ENCODE measurements at places on chromosomes 11 and 22.

DNA sequence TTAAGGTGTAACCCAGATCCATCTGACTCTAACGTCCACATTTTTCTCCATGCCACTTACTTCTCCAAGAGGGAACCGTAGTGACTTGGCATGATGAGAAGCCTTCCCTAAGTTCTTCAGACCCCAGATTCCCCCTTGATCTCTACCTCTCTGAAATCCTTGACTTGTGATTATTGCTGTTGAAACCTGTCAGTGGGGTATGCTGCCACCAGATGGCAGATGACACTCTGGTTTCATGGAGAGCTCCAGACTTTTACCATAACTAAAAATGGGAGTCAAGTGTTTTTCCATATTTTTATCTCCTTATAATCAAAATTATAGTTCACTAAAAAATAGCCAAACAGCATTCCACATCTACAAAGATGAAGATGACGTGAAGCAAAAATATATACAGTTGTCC, 504.2 kb downstream of the SOX6 start:
- no peak for DNase-seq

- no peak for DNase-seq
Measured at GRCh38 chr22:40855979-40856512, 393 bp downstream of the ST13 start.

DNA sequence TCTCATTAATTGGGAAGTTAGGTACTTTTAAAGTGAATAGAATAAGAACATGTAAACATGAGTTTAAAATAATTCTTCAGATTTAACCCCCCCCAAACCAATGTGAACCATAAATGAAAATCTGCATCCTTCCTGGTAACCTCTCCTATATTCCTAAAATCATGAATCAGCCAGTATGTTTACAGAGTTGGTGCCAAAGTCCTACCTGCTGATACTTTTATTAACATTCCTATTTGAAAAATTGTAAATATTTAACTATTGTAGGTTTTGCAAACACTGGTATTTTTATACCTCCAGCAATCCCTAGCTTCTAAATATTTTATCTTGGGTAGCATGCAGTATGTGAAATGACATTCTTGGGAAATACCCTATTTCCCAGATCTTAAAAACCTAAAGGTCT, 278.2 kb downstream of the RAB38 start:
- DNase-seq, result no peak

GRCh38 chr22:41596776-41597634, 7.4 kb upstream of the PMM1 start:
- no peak for DNase-seq

DNA sequence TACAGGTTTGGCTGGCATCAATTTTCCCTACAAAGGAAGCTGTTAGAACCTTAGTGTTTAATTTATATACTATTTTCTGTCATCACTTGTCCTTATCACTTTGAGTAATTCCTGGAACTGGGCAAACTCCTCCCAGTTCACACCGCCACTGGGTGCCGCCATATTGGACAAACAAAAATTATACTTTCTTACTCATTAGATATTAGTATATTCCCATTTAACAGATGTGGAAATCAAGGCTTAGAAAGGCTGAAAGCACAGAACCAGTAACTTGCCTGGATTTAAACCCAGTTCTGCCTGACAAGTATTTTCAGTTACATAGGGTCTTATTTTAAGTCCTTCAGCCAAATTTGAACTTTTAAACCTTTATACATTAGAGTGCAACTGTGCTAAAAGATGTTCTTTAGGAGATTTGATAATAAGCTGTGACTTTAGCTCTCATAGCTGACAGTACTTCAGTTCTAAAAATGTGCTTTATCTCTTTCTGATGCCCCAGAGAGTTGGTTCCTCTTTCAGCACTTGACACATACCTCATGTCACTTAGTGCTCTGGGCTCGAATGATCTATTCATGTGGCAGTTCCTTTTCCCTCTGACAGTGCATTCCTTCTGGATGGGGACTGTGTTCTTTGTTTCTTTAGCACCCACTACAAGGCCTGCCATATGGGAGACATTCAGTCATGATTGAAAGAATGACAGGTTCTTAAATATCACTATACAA, 25.4 kb downstream of the COA4 start:
- DNase-seq, result no peak

GRCh38 chr22:20093418-20094196, 13.6 kb downstream of the DGCR8 start:
- DNase-seq, result no peak

DNA sequence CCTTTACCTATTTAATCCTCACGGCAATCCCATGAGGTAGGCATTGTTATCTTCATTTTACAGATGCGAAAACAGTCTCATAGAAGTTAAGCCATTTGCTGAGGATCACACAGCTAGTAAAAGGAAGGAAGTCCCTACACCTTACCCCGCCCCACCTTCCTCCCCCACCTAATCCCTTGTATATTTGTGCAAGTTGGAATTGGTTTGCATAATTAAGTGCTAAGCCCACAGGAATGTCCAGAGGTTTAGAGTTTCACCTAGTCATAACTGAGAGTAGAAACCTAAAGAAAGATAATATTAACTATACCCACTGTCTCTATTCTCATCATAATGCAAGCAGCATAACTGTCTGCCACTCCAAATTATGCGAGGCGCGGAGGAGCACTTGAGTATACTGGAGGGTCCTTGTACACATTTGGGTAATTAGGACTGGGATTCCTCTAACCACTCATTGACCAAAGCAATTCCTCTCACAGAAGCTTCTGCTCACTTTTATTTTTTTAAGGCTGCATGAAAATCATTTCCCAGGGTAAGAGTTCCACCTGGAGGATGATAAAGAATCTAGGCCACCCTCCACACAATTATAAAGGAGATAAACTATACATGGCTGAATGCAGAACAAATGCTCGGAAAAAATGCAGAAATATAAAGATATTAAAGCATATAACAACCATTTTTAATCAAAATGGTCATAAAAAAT, 199.9 kb downstream of the FAM181B start:
- peak; percentile 70 for DNase-seq

GRCh38 chr22:20021196-20022181, 579 bp downstream of the TANGO2 start:
- DNase-seq, result no peak

GRCh38 chr11:111000400-111001080, 245.0 kb upstream of the POU2AF2 start:
- DNase-seq, result no peak

GRCh38 chr22:20748731-20749428, 25.0 kb upstream of the SERPIND1 start:
- no peak for DNase-seq

GRCh38 chr11:13126430-13126829, 117.3 kb downstream of the RASSF10 start:
- DNase-seq, result peak; percentile 77

GRCh38 chr11:97259434-97259833, 869.6 kb downstream of the JRKL start:
- no peak for DNase-seq

GRCh38 chr11:33463059-33463458, 205.9 kb downstream of the HIPK3 start:
- DNase-seq, result no peak
